ENCODE measurements at places on chromosomes 3 and 15. TPM values are rescaled to one million over a fixed set of nuclear protein-coding genes. Genes with fewer than 3 reads are reported as not detected.

The BAHD1 gene
- total RNA-seq = 7.4 TPM

The GPR176 gene
- total RNA-seq = 30.2 TPM

The TFRC gene
- 164 TPM for total RNA-seq

The SOX14 gene
- total RNA-seq = 1.4 TPM

The RPSA gene
- total RNA-seq = 1,160 TPM

The NR2E3 gene
- total RNA-seq = not detected

The PCYT1A gene
- total RNA-seq = 35.8 TPM

The ACKR2 gene
- total RNA-seq = 0.46 TPM

The ATP13A5 gene
- 0.92 TPM for total RNA-seq

Measured in diencephalon (tissue), 1 donor.